Activated CD4-positive, CD25-positive, alpha-beta regulatory T cell treated with anti-CD3 and anti-CD28 coated beads, Interleukin-2, amount 50 U/mL, for 24 hours (primary cell): ENCODE measurements at places on chromosomes 6 and 20.

DNA sequence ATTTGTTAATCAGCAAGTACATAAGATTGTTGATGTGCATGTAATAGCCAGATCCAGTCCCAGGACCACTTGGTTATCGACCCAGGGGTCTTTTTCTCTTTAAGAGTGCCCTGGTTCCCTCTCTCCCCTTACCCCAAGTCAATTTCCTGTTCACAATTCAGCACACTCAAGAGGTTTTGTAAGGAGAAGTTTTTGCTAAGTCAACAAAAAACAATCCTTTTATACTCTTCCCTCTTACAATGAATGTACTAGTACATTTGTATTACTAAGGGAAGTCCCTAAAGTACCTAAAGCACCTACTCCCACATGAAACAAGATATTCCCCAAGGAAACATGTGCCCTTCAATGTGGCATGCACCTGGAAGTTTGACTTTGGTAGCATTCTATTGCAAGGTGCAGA, 1.6 kb upstream of the NT5DC1 start:
- ATAC-seq = no peak

DNA sequence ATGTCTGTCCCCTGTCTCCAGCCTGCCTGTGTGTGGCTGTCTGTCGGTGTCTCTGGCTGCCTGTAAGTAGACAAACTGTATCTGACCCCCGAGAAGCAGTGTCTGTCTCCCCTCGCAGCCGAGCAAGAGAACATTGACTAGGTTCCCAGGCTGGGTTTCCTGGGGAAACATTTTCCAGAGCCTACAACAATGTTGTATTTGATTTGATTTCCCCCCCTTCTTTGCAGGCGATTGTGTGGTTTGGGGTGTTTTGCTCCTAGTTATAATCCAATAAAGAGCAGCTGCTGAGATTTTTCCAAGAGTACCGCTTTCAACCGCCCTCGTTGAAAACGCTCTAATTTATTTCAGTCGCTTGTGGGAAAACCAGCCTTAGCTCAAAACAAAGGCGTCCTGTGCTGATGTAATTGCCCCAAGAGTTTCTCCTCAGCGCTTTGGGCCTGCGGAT, 92.6 kb downstream of the CDC5L start:
- ATAC-seq = no peak

DNA sequence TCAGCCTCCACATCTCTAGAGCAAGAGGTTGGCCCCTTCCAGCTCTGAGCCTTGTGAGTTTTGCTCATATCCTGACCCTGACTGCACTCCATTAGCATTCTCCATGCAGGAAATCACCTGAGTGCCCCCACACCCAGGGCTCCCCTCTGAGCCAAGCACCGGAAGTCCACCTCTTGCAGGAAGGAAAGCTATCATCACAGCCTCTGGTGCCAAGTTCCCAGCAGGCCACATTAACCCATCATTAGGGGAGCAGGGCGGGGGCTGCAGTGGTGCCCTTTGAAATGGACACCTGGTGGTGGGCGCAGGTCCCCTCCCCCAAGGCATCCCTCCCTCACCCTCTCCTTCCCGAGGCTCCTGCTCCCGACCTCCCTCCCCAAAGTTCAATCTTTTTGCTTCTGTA, 16.1 kb downstream of the GRM4 start:
- ATAC-seq = no peak

DNA sequence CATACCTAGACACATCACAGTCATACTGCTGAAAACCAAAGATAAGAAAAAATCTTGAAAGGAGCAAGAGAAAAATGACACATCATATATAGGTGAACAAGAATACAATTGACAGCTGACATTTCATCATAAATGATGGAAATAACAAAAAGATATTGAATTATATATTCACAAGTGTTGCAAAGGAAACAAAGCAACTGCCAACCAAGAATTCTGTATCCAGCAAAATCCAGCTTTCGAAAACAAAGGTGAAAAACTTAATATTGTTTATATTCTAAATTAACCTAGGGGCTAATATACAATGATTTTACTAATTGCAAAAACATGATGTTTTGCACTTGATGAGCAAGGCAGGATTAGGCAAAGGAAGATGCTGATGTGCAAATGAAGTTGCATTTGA, 84.3 kb downstream of the MOXD1 start:
- ATAC-seq = no peak

- ATAC-seq = no peak
These were observed 115.6 kb downstream of the EPB41L2 start for GRCh38 chr6:130947464-130947863.

- no peak for ATAC-seq
These were observed 13.0 kb downstream of the PI3 start for GRCh38 chr20:45187693-45188092.

DNA sequence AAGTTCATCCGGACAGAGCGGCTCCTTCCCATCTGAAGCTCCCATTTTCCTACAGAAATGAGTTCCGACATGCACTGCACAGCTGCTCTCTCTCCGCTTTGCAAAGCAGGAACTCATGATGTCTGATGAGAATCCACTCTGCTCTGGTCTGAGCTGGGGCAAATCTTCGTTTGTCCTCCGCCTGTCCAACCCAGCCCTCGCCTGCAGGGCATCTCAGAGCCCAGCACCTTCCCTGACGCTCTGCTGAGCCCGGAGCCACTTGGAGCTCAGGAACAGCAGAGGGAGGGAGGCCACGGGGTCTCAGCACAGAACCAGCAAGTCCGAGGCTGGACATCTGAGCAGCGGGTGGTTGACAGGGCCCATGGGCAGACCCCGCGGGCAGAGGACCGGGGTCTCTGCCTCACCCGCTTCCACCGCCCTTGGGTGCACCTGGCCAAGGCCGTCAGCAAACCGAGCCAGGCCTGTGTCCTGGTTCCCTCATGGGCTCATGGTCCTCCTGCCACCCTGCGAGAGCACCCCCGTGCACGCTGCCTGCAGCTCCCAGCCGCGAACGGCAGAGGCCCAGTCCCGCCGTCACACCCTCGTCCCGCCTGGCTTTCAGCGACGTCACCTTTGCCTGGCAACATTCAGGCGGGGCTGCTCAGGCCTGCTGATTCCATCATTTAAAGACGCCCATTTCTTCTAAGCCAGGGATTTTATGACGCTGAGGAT, 78.5 kb upstream of the BHLHE23 start:
- no peak for ATAC-seq

- ATAC-seq = no peak
These were observed at the start of gene SIRPB1 for GRCh38 chr20:1619861-1620444. TSS of gene SIRPB1 (minus strand) at chr20:1620009. CDS start at chr20:1619944, 65 bp downstream.
